HCT116 (cell line): ENCODE measurements at places on chromosomes 12 and 14. TPM values are rescaled to one million over a fixed set of nuclear protein-coding genes. Genes with fewer than 3 reads are reported as not detected.

The HELB gene
- 9.3 TPM for total RNA-seq

The SERPINA12 gene
- total RNA-seq: not detected

The METTL3 gene
- total RNA-seq: 62.3 TPM

The PLD4 gene
- 0.12 TPM for total RNA-seq

The TAS2R9 gene
- not detected for total RNA-seq

The RD3L gene
- total RNA-seq: not detected

The SIX1 gene
- total RNA-seq: 2.5 TPM

The MORN3 gene
- 0.34 TPM for total RNA-seq

The KCNK10 gene
- not detected for total RNA-seq

The INHBE gene
- total RNA-seq: 0.89 TPM

The CPNE6 gene
- not detected for total RNA-seq

The DLGAP5 gene
- 72.8 TPM for total RNA-seq

The ZC3H14 gene
- total RNA-seq: 66.2 TPM

The RAD9B gene
- total RNA-seq: 0.17 TPM

The ACOT2 gene
- total RNA-seq: 0.44 TPM

The CCDC175 gene
- total RNA-seq: not detected

The ANO4 gene
- total RNA-seq: 1.7 TPM

The TMEM253 gene
- total RNA-seq: 0.59 TPM

The MON2 gene
- 30.7 TPM for total RNA-seq

The PRICKLE1 gene
- total RNA-seq: 1.3 TPM

The WNT1 gene
- total RNA-seq: not detected

The TMPRSS12 gene
- total RNA-seq: not detected

The GPR68 gene
- not detected for total RNA-seq

The ST8SIA1 gene
- total RNA-seq: not detected

The CEP170B gene
- 45.9 TPM for total RNA-seq

The PIWIL1 gene
- not detected for total RNA-seq

The ANAPC5 gene
- 112 TPM for total RNA-seq

The BCL2L14 gene
- total RNA-seq: 0.30 TPM

The FAM181A gene
- not detected for total RNA-seq

The AMIGO2 gene
- 0.96 TPM for total RNA-seq

The C12orf50 gene
- total RNA-seq: not detected

The PLEKHG7 gene
- not detected for total RNA-seq

The CLEC6A gene
- total RNA-seq: not detected

The OR10G2 gene
- total RNA-seq: not detected

The IKBIP gene
- total RNA-seq: 14.5 TPM

The GALNT16 gene
- 0.32 TPM for total RNA-seq

The PTPN21 gene
- total RNA-seq: 7.6 TPM

The COX8C gene
- not detected for total RNA-seq

The RNASE4 gene
- 3.9 TPM for total RNA-seq

The C12orf54 gene
- total RNA-seq: not detected
